ENCODE measurements at places on chromosomes 12 and 14.

DNA sequence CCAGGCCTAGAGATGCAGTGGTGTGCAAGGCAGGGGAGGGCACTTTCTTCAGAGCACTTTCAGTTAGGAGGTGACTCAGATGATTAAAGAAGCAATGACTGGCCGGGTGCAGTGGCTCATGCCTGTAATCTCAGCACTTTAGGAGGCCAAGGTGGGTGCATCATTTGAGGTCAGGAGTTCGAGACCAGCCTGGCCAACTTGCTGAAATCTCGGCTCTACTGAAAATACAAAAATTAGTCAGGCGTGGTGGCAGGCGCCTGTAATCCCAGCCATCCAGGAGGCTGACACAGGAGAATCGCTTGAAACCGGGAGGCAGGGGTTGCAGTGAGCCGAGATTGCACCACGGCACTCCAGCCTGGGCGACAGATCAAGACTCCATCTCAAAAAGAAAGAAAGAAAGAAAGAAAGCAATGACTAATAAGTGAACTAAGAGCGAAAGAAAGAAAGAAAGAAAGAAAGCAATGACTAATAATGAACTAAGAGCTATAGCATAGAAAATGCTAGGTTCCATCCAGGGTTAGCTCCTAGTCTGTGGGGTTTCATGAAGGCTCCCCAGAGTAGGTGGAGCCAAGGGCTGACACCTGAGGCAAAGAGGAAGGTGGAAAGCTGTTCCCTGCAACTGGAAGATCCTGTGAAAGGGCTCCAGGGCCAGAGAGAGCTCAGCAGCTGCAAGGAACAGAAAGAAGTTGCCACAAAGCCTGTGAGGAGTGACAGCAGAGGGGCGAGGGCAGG is 334.5 kb downstream of the CACNA1C start:
- no peak for DNase-seq

- DNase-seq = peak; percentile 82
These were observed 49.4 kb downstream of the MOK start for GRCh38 chr14:102255401-102256190.

- no peak for DNase-seq
These were observed 1.6 kb downstream of the LRP1 start for GRCh38 chr12:57129889-57130288.

DNA sequence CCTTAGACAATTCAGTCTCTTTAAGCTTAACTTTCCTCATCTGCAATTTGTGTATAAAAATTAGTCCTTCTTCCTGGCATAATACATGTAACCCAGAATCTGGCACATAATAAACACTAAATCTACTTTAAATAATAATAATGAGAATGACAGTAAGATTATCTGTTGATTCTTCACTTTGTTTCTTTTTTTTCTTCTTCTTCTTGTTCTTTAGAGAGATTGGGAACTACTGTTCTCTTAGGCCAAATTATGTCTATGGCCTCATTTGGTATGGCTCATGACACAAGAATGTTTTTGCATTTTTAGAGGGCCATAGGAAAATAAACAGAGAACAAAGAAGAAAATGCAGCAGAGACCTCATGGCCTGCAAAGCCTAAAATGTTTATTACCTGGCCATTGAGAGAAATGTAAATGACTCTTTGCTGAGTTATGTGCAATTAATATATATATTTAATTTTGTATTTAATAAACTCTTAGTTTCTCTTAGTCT is 275.8 kb downstream of the SLC6A15 start:
- no peak for DNase-seq

GRCh38 chr14:103512701-103513611 is 9.7 kb downstream of the CKB start:
- DNase-seq = no peak

Measured in cardiac muscle cell (in vitro differentiated cells and primary cell).